ENCODE measurements at places on chromosomes 7 and 10.
A peak's percentile ranks its signal among the peaks of the same experiment; 100 is the strongest.

- DNase-seq: no peak
These were observed 27.1 kb downstream of the PRF1 start for GRCh38 chr10:70575486-70575873.

- no peak for DNase-seq
These were observed 98.3 kb downstream of the CDH23 start for GRCh38 chr10:71494980-71495381.

- DNase-seq: no peak
These were observed 16.5 kb downstream of the CD36 start for GRCh38 chr7:80654887-80655340.

GRCh38 chr7:149846436-149847046, 8.4 kb downstream of the ZNF862 start:
- DNase-seq: no peak

DNA sequence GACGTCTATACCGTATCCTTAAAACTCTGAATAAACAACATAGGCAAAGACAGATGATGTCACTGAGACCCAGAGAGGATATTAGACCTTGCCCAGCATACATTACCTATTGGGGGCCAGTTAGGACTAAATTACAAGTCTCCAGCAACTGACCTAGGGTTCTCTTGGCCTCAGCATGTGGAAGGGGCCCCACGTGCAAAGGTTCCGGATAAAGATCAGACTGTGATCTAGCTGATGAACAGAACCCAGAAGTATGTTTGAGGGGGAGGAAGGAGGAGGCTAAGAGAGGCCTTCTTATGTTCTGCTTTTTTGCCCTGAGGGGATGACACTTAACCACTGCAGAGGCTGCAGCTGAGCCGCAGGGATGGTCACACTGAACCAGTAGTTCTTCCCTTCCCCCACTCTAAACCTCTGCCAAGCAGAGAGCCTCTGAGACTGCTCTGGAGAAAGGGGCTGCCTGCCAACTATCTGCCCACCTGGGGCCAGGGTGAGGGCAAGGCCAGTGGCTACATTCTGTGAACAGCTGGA, 24.0 kb upstream of the KMT2C start:
- no peak for DNase-seq

DNA sequence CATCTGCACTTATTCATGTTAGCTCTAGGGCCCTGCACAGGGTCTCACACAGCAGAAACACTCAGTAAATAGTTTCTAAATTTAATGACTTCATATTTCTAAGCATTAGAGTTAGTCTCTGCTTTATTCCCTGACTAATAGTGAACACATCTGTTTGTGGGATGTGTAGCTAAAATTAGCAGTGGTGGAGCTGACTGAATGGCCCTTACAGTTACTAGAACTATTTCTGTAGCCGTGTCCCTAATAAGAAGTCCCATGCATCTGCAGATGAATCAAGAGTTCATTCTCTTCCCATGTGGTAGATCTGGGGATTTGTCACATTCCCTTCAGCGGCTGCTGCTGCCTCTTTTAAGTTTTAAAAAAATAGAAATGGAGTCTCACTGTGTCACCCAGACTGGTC, 11.7 kb downstream of the MAP3K8 start:
- no peak for DNase-seq

GRCh38 chr10:12631787-12632562, 282.6 kb downstream of the CAMK1D start:
- DNase-seq: no peak

DNA sequence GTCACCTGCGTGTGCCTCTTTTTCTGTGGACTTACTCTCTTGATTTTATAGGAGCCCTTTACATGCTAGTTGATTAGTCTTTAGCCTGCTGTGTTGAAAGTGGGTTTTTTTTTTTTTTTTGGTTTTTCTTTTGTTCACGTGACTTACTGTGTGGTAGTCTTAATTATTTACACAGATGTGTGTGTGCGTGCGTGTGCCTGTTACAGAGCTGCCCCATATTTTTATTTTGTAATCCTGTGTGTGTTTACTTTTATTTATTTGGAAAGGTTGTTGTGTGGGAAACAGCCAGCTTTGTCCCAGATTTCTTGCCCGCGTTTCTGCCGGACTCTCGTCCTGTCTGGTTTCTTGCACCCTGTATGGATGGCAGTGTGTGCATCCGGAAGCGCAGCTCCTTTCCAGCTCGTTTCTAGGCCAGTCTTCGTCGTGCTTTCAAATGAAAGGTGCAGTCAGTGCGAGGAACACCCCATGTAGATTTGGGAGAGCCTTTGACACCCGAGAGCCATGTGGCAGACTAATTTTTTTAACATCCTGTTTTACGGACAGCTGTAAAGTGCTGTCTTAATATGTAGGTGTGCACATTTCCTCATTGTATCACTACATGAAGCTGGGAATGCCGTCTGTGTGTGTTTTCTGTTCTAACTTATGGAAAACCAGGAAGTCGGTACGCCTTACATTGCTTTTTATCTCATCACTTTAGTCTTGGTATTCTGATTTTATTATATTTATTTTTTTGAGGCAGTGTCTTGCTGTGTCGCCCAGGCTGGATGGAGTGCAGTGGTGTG, 55.6 kb downstream of the DNAJB6 start:
- DNase-seq: no peak

GRCh38 chr10:21954690-21955089, 48.8 kb downstream of the DNAJC1 start:
- no peak for DNase-seq

- no peak for DNase-seq
These were observed 191.7 kb upstream of the KLF6 start for GRCh38 chr10:3976718-3977117.

DNA sequence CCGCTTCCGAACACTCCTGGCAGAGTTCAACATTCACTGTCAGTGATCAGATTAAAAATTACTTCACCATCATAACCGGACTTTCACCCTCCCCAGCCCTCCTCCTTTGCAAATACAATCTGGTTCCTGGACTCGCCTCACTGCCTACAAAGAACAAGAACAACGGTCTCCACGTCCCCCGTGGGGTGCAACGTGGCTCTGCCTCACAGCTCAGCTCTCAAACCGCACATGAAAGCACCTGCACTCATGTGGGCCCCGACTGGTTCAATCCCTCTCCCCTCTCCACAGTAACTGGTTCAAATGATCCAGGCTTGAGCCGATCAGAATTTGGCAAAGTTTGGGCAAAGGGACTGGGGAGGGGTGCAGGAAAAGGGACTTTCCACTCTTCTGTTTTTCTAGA, 21.0 kb downstream of the ASB13 start:
- DNase-seq: no peak

DNA sequence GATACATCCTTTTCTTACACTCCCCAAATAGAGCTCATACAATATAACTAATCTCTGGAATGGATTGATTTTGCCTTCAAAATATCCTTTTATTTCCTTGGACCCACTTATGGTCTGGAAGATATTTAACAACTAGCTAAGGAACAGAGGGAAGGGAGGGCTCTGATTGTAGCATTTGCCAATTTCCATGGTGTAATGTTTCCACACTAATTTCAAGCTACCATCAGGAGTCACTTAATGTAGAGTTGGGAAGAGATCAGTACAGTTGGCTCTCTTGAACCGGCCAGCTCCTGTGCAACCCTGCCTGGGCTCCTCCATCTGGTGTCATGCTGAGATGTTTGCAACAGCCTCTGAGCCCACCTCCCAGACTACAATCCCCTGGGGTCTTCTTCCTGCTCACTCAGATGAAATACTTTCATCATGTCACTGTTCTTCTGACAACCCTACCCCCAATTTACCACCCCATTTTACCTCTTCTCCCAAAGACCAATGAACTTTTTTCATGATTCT, 8.0 kb upstream of the IL6 start:
- no peak for DNase-seq

DNA sequence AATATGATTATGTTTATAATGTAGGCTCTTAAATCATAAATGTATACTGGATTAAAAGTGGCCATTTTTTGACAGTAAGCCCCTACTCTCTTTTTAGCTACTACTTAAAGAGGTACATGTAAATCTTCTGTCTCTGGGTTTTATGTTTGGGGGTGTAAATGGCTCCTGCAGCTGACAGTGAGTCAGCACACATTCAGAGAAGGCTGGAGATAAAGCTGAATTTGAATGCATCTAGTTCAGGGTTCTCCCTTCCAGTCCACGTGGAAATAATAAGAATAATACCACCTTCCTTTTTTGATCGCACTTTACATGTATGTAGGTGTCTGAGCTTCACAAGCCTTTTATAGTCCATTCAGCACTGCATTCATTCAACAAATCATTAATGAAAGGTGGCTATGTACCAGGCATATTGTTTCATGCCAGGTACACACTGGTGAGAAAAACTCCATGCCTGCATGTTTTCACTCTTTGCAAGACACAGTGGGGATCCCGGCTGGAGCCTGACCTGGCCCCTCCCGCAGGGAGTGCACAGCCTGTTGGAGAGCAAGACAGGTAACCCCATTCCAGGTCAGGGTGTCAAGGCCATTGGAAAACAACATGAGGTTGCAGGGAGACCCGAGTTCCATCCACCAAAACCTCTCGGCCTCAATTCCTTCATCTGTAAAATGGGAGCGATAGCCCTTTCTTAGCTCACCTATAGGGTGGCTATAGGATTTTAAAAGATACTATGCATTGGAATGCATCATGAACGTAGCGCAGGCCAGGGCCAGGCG, 107.5 kb upstream of the ANLN start:
- DNase-seq: no peak

DNA sequence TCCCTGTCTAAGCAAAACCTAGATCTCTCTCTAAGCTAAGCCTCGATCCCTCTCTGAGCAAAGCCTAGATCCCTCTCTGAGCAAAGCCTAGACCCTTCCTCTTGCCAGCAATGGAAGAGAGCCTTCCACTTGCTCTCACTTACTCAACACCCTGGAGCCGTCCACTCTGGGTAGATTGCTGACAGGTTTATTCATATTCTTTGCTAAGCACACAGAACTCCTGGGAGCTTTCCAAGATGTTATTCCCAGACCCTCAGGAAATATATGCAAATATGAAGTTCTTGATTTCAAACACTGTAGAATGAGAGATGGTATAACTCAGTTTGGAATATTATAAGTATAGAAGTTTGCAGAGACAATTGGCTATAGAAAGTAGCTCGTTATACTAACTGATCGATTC, 503.8 kb upstream of the CELF2 start:
- DNase-seq: no peak

DNA sequence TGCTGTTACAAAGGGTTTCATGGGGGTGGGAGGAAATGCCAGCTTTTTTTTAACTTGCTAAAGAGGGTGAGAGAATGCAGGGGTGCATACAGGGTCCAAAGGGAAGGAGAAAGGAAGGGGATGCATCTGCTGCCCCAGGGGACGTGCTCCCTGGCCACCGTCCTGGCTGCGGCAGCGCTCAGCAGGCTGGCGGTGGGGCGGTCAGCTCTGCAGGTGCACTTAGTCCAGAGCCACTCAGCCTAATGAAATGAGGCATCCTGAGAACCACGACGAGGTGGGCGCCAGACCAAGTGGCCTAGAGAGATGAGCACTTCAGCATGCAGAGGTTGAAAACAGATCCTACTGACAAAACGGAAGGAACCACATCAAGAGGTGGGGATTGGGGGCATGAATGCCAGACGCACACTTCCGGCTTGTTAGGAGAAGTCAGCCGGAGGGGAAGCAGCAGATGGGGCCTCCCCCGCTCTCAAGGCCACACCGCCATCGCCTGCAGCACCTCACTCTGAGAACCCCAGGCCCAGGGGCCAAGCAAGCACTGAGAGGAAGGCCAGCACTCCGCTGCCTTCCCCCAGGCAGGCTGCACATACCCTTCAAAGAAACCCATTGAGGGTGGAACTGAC, 94.5 kb downstream of the MAD1L1 start:
- DNase-seq: peak; percentile 9

DNA sequence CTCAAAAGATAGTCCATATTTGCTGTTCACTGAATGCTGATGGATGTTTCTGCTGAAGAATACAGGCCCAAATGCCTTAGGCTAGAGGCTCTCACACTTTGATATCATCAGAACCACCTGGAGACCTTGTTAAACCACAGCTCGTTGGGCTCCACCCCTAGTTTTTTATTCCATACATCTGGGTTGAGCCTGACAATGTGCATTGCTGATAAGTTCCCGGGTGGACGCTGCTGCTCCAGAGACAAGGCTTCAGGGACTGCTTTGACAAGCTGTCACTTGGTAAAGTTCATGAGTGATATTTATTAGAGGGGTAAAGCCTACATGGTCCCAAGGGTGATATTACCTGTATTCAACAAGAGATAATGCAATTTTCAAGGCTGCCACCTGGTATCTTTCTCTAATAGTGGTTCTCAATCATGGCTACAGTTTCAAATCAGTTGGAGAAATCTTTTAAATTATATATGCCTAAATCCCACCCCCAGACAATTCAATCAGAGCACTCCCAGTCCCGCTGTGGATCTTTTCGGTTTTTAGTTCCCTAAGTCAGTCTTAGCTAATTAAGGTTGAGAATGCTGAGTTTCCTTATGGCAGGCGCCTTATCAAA, 107.1 kb upstream of the GSDME start:
- DNase-seq: no peak

GRCh38 chr10:68508090-68508489, 19.2 kb downstream of the SLC25A16 start:
- DNase-seq: no peak

- no peak for DNase-seq
These were observed 7.2 kb downstream of the DBNL start for GRCh38 chr7:44051611-44052220.

- DNase-seq: no peak
These were observed 578.5 kb downstream of the SDK1 start for GRCh38 chr7:3879355-3880075.

- DNase-seq: no peak
These were observed 10.7 kb downstream of the PTF1A start for GRCh38 chr10:23202779-23203178.

GRCh38 chr7:114652041-114652440, 237.4 kb downstream of the FOXP2 start:
- DNase-seq: no peak

DNA sequence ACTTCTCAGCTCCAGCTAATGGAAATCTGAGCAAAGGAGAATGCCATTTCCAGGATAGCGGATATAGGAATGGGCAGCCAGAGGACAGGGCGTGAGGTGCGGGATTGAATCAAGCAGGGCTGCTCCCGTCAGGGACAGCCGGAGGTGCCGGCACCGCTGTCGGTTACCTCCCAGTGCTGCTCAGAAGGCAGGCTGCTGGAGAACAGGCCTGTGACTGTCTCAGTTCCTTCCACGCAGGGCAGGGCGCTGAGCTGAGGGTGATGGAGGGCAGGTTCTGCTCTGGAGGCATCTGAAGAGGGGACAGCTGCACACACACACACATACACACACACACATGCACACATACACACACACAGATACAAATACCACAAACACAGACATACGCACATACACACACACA, 111.1 kb downstream of the DOCK1 start:
- DNase-seq: no peak

GRCh38 chr10:84850826-84851225, 522.4 kb downstream of the CCSER2 start:
- no peak for DNase-seq

DNA sequence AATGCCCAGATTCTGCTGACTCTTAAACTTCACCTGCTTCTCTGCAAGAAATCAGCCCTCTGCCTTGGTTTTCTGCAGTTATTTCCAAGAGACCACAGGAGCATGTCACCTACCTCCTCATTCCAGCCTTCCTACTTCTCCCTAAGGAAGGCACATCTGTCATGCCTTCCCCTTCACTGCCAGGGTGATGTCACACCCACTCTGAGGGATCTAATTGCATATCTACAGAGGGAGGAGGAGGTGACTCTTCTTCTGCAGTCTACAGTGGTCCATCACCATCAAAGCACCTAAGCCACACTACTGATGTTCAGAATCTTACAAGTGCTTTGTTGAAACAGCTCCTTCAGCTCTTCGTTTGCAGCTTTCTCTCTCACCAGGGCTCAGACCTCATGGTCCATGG, 275.5 kb downstream of the FGFR2 start:
- no peak for DNase-seq

- DNase-seq: no peak
These were observed 73.5 kb upstream of the PDSS1 start for GRCh38 chr10:26624006-26624405.

GRCh38 chr7:35680403-35681013, 14.4 kb downstream of the HERPUD2 start:
- DNase-seq: no peak

Data from activated CD4-positive, alpha-beta T cell treated with anti-CD3 and anti-CD28 coated beads, Interleukin-2, amount 50 U/mL, for 24 hours (primary cell).